Fibroblast of villous mesenchyme (primary cell): ENCODE measurements at places on chromosomes 4 and X. TPM values are rescaled to one million over a fixed set of nuclear protein-coding genes. Genes with fewer than 3 reads are reported as not detected.

DNA sequence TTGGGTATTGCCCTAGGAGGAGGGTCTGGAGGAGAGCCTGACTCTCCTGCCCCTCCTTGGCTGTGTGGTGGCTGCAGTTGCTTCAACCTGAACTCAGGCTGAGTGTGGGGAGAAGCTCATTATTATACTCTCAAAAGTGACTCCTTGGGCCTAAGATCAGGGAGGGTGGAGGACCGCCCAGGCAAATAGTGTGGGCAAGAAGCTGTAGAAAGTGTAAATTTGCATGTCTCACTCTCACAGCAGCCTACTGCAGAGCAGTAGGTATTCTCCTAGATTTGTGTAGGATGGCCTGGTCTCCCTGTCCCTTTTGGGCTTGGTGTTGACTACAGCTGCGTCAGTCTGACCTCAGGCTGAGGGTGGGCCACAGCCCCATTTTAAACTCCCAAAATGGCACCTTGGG lies 156.1 kb downstream of the ZNF330 start:
- DNase-seq, result no peak

GRCh38 chr4:47413521-47413920 lies 50.0 kb downstream of the COMMD8 start:
- no peak for DNase-seq

- DNase-seq, result peak; percentile 46
Observed at GRCh38 chrX:68997911-68998310, 167.3 kb downstream of the PJA1 start.

GRCh38 chr4:89769856-89770255 lies 67.1 kb downstream of the SNCA start:
- no peak for DNase-seq

- DNase-seq, result no peak
Observed at GRCh38 chr4:9943761-9944160, 77.5 kb downstream of the SLC2A9 start.

- DNase-seq, result no peak
Observed at GRCh38 chr4:38846015-38846414, 10.6 kb downstream of the TLR6 start.

- DNase-seq, result no peak
Observed at GRCh38 chr4:17664755-17665154, 50.3 kb downstream of the MED28 start.

GRCh38 chrX:427812-428725 lies 41.4 kb upstream of the PPP2R3B start:
- no peak for DNase-seq

GRCh38 chr4:2954358-2955185 lies 8.6 kb downstream of the NOP14 start:
- DNase-seq, result no peak

- DNase-seq, result peak; percentile 27
Observed at GRCh38 chrX:100647739-100648138, 3.7 kb downstream of the SRPX2 start.

DNA sequence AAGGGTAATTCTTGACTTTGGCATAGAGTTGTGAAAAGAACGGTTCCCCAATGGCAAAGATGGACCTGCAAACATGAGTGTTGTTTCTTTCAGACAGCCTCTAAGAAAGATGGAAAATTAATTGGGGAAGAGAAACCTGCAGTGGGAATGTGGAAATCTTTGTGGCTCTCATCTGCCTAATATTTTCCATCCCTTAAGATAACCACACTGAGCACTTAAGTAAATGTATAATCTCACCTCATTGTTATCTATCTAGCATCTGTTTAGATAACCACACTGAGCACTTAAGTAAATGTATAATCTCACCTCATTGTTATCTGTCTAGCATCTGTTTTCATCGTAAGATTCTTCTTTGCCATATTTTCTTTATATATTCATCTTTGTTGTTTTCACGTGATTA lies 149.3 kb downstream of the NWD2 start:
- no peak for DNase-seq

DNA sequence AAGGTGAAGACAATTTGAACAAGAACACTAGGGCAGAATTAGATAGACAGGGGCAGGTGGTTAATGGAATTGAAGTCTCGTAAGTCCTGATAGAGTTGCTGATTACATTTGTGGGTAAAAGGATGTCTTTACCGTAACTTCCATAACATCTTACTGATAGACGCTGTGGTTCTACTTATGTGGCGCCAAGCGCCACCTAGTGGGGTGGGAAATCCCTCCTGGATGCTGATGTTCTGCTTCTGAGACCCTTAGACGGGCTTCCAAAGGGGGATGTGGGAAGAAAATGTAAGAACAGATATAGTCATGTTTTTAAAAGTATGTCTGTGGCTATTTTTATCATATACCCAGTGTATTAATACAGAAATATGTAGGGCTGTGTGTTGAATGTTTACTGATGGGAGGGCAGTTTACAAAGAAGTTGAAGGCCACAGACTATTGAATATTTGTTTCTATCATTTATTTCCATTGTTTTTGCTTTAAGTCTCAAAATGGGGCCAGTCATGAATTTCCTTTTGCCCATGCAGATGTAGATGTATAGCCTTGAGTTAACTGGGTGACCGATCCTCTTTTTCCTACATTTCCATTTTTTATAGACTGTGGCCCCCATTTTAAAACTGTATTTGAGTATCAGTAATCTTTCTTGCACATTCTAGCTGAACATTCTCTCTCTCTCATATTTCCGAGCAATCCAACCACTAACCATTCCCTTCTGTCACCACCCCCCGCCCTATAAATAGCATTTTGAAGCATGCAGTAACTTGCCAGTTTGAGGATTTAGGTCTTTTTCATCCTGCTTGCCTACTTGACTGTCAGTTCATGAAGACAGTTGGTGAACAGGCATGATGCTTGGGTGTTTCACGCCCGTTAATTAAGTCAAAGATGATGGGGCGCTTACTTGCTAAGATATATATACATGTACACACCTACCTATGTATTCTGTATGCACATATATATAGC lies 12.1 kb upstream of the TLR8 start:
- peak; percentile 43 for DNase-seq

DNA sequence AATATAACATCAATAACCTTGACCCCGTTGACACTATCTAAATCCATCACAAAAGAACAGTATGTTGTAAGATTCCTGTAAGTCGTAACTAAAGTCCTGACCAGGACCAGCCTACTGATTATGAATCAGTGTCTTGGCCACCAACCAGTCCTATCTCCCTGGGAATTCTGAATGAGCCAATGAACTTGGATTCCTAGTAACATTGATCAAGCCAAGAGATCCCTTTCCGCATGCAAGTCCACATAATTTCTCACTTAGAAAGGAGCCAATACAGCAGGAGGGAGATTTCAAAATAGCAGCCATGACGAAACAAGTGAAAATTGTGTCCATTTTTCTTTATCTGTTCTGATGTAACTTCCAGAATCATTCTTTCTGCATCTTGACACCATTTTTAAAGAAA lies 9.5 kb downstream of the XPNPEP2 start:
- DNase-seq, result peak; percentile 76

POU4F2 gene
- total RNA-seq, result not detected in 2 replicates

ATP7A gene
- total RNA-seq, result 12.1 and 12.6 TPM in 2 replicates

MAOA gene
- 2.6 and 7.8 TPM in 2 replicates for total RNA-seq

NAT8L gene
- under 0.01 TPM in 2 replicates for total RNA-seq

CENPVL3 gene
- total RNA-seq, result not detected in 2 replicates

NEXMIF gene
- not detected in 2 replicates for total RNA-seq

GPRASP1 gene
- total RNA-seq, result 2.6 and 2.9 TPM in 2 replicates

BMP15 gene
- not detected in 2 replicates for total RNA-seq

GRPR gene
- 0.32 and 0.43 TPM in 2 replicates for total RNA-seq
